ENCODE measurements at places on chromosomes 7 and 10. TPM values are rescaled to one million over a fixed set of nuclear protein-coding genes. Genes with fewer than 3 reads are reported as not detected.

CLCN1 gene
- polyA plus RNA-seq: not detected

PSTK gene
- 8.5 TPM for polyA plus RNA-seq

C10orf53 gene
- not detected for polyA plus RNA-seq

TUBB8 gene
- 0.72 TPM for polyA plus RNA-seq

GPR15LG gene
- polyA plus RNA-seq: not detected

SEMA4G gene
- polyA plus RNA-seq: 14.3 TPM

AMPH gene
- 1.4 TPM for polyA plus RNA-seq

GCK gene
- polyA plus RNA-seq: 2.1 TPM

SLC29A4 gene
- 22.0 TPM for polyA plus RNA-seq

LRRC17 gene
- 2.7 TPM for polyA plus RNA-seq

CC2D2B gene
- polyA plus RNA-seq: 1.5 TPM

GPR37 gene
- 0.13 TPM for polyA plus RNA-seq

CLDN4 gene
- polyA plus RNA-seq: 0.37 TPM

LLCFC1 gene
- not detected for polyA plus RNA-seq

TAC1 gene
- polyA plus RNA-seq: 4.3 TPM

CDNF gene
- 2.3 TPM for polyA plus RNA-seq

RASSF4 gene
- polyA plus RNA-seq: 5.2 TPM

Data from adrenal gland (tissue), 19 donors.